Osteocyte (in vitro differentiated cells): ENCODE measurements at places on chromosomes 2 and 18. TPM values are rescaled to one million over a fixed set of nuclear protein-coding genes. Genes with fewer than 3 reads are reported as not detected.

The CRYGD gene
- not detected in 2 replicates for total RNA-seq

DNA sequence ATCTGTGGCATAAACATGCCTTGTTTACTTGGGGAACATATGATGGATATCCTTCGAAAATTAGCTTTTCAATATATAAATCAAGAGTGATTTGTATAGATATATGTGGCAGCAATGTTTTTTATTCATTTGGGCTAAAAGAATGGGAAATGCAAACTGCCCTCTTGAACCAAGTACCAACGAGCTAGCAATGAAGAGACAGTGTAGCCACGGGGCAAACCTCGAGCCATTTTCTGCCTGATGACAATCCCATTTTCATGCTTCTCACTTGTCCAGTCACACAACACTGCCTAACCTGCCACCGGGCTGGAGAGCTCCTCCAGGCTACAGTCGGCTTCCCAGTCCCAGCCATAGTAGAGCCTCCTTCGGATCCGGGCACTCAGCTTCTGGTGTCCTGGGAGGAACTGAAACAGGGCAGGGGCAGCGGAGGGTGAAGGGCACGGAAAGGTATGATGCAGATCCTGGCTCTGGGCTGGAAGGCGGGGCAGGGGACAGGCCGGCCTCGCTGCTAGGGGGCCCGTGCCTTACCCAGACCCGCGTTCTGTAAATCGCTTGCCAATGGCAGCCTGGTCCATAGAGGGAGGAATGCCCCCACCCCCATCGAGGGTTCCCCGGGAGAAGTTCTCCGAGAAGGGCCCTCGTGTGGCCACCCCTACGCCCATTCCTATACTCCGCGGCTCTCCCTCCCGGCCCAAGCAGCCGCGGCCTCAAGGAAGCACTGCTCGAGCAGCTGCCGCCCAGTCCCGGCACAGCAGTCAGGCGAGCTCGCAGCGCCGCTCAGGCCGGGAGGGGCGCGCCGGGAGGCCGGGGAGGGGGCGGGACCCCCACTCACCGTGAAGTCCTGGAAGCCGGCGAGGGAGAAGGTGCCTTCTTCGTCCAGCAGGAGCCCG is 552 bp downstream of the CNPPD1 start:
- peak overlapping the region; percentile 89 for H3K4me3 ChIP-seq
- peaks cover 27% of the 10 kb centered on the region for H3K4me1 ChIP-seq
- peaks cover 26% of the 10 kb centered on the region for H3K36me3 ChIP-seq
- H3K27me3 ChIP-seq, result no peaks in the 10 kb centered on the region
- no peak for DNase-seq
- H3K27ac ChIP-seq, result peak overlapping the region; percentile 67

The CYTIP gene
- total RNA-seq, result 0.64 and 0.76 TPM in 2 replicates

DNA sequence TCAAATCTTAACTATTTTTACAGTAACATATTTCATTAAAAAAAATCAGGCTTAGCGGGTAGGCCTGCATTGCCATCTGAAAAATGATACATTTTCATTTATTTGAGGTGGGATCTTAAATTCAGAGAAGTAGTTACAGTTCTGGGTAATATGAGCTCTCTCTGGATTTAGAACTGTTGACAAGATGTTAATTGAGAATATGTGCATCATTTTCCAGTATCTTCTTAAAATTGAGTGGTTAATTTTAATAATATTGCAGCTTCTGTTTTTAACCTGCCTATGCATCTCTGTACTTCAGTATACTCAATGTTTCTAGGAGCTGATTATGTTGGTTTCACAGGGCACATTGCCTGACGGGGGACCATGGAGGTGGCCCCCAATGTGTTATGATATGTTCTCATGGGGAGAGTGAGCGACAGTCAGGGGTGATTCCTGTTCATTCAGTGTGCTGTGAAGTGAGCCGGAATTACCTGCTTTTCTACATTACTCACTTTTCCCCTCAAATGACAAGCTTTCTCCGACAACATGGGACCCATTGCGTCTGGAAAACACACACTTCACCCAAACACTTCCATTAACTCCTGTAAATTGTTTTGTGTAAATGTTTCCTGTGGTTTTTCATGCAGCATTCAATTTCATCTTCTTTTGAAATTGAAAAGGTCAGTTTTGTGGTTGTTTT is 406.2 kb downstream of the MTX2 start:
- H3K36me3 ChIP-seq, result no peaks in the 10 kb centered on the region
- DNase-seq, result no peak
- H3K4me3 ChIP-seq, result no peak overlapping the region
- H3K4me1 ChIP-seq, result no peaks in the 10 kb centered on the region
- H3K27me3 ChIP-seq, result peaks cover 4% of the 10 kb centered on the region
- no peak overlapping the region for H3K27ac ChIP-seq

The WDFY1 gene
- total RNA-seq, result 61.9 and 68.9 TPM in 2 replicates

DNA sequence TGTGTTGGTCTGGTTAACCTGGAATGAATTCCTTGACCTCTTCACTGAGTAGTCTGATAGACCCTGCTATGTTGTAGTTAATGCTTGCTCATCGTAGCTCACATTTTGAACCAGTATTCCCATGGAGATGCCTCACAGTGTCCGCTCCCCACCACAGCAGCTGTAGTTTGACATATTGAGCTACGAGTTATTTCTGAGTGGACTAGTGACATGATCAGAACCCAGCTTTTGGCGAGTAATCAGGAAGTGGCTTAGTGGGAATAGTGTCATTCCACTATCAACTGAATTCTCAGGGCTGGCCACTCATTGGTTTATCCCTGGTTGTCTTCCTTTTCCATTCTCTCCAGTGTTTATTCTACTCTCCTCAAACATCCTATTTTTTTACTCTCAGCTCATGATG is 102.7 kb downstream of the MYO1B start:
- peaks cover 35% of the 10 kb centered on the region for H3K36me3 ChIP-seq
- no peak overlapping the region for H3K27ac ChIP-seq
- no peak for DNase-seq
- no peaks in the 10 kb centered on the region for H3K27me3 ChIP-seq
- H3K4me3 ChIP-seq, result no peak overlapping the region

The SNORC gene
- 1.9 and 2.1 TPM in 2 replicates for total RNA-seq
